ENCODE measurements at places on chromosomes 3 and 15. TPM values are rescaled to one million over a fixed set of nuclear protein-coding genes. Genes with fewer than 3 reads are reported as not detected.

Gene PAK6
- total RNA-seq, result under 0.01 TPM

GRCh38 chr15:70046679-70047369 lies 50.9 kb downstream of the TLE3 start:
- DNase-seq, result no peak

Gene TRIM71
- under 0.01 TPM for total RNA-seq

GRCh38 chr15:50904211-50904610 lies 4.3 kb upstream of the AP4E1 start:
- no peak for DNase-seq

- DNase-seq, result no peak
Observed at GRCh38 chr3:32595323-32595722, 24.7 kb upstream of the DYNC1LI1 start.
